ENCODE measurements at places on chromosomes 16 and 17.

- DNase-seq: peak; percentile 97
These were observed 7.2 kb upstream of the KRT36 start for GRCh38 chr17:41496803-41497484.

GRCh38 chr16:60608971-60609370 lies 1427.3 kb downstream of the CDH8 start:
- DNase-seq: no peak

DNA sequence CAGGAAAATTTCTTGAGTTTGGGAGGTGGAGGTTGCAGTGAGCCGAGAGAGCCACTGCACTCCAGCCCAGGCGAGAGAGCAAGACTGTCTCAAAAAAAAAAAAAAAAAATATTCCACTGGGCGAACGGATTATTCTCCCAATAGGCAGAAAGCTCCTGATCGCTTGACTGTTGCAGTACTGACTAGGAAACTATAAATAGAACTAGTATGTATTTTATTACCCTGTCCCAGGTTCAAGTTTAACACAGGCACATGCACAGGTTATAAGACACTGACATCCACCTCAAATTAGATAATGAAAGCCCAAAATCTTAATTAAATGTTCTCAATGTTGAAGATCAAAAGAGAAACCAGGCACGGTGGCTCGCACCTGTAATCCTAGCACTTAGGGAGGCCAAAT lies 11.5 kb downstream of the PARN start:
- no peak for DNase-seq

- no peak for DNase-seq
These were observed 36.2 kb downstream of the CTCF start for GRCh38 chr16:67598527-67598926.

DNA sequence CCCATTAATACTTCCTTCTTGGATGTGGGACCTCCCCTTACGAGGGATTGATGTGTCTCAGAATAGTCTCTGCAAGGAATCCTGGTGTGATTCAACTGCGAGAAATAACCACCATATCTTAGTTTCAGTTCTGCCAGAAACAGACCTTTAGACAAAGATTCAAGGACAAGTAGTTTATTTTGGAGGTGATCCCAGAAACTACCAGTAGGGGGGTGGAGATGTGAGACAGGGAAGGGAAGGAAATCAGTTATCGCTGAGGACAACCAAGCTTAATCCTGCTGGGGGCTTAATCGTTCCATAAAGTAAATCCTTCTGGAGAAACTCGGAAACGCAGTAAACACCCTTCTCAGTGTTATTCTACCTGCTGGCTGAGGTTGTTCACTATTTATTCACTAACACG lies 5.0 kb upstream of the SDR42E1 start:
- peak; percentile 67 for DNase-seq

DNA sequence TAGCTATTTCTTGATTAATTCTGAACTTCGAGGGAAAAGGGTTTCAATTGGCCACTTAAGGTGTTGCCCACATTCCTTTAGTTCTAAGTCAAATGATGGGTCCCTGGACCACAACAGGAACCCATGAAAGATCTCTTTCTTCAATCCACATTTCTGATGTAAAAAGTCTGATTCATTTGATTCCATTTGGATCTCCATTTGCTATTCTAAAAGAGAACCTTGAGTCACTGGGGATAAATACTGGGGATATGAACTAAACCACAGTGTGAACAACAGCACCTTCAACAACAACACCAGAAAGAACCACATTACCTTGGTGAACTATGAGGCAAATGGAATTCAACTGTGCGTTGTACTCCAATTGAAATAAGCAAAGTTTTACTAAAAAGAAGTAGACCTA lies 108.9 kb upstream of the IRX5 start:
- no peak for DNase-seq

DNA sequence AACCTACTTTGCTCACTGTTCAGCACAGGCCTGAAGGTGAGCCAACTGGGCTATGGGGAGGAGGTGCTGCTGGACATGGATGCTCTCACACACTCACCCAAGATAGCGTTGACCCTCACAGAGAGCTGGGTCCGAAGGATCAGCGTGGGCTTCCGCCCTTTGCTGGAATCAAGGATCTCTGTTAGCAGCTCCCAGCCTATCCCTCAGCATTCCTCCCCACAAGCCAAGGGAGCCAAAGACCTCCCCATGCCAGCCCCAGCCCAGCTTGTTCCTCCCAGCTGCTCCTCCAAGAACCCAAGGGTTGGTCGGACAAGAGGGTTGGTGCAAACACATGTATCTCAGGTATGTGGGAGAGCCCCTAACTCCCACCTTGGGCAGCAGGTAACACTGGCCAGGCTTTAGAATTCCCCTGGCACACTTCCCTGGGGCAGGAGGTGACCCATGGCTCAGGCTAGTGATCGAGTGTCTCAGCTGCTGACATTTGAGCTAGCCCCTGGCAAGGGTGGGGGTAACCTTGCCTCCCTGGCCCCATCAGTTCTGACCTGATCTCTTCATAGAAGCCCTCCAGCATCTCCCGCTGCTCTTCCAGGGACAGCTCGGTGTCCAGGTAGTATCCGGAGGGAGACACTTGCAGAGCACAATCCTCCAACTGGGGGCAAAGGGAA lies 8.3 kb downstream of the FHOD1 start:
- DNase-seq: no peak

DNA sequence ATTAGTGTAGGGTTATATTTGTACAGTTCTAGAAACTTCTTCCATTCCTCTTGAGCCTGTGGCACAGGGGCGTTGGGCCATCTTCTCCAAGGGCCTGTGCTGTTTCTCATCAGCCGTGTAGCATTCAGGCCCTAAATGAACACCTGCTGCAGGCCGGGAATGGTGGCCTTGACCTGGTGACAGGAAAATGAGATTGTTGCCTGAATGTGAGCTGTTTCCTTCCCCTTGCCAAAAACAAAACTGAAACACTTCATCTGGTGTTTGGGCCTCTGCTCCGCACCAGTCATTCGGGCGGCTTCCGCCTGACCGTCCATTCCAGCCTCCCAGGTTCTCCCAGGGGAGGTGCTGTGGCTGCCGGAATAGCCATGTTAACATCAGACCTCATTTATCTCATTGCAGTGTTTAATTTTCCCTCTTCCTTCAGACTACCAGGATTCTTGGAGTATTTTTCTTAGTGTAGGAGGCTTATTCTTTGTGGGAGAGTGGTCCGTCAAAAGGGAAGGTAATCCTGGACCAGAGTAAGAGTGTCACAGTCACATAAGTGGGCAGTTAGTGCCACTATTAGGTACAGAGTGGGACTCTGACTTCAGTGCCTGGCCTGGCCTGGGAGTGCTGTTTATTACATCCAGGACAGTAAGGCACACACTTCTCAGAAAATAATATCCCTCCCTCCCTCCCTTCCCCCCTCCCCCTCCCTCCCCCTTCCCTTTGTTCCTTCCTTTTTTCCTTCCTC lies 61.9 kb downstream of the WWP2 start:
- no peak for DNase-seq

- DNase-seq: no peak
These were observed 14.5 kb upstream of the RASD1 start for GRCh38 chr17:17510456-17511292.

DNA sequence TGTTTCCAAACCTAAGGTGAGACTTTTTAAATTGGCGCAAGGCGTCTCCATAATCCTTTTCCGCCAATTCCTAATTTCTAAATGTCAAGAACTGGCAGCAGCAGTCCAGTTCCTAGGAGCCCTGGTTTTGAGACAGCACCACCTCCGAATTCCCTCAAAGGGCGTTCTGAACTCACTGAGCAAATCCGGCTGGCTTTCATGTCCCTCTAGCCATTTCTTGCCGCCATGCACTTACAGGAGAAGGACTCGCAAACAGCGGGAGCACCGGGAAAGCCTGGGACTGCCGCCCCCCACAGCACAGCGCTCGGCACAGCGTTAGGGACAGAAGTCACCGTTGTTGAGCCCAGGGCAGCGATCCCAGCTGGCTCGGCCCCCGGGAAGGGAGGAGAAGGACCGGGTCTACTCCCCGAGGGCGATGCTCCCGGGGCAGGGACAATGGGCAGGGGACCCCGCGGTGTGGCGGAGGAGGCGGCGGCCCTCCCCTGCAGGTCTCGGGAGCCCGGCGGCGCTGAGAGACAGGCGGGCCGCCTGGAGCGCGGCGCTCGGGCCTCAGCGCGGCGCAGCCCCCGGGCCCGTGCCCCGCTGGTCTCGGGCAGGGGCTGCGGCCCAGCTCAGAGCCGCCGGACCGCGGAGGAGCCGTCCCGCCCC lies 545 bp downstream of the ARHGAP17 start:
- DNase-seq: peak; percentile 66

DNA sequence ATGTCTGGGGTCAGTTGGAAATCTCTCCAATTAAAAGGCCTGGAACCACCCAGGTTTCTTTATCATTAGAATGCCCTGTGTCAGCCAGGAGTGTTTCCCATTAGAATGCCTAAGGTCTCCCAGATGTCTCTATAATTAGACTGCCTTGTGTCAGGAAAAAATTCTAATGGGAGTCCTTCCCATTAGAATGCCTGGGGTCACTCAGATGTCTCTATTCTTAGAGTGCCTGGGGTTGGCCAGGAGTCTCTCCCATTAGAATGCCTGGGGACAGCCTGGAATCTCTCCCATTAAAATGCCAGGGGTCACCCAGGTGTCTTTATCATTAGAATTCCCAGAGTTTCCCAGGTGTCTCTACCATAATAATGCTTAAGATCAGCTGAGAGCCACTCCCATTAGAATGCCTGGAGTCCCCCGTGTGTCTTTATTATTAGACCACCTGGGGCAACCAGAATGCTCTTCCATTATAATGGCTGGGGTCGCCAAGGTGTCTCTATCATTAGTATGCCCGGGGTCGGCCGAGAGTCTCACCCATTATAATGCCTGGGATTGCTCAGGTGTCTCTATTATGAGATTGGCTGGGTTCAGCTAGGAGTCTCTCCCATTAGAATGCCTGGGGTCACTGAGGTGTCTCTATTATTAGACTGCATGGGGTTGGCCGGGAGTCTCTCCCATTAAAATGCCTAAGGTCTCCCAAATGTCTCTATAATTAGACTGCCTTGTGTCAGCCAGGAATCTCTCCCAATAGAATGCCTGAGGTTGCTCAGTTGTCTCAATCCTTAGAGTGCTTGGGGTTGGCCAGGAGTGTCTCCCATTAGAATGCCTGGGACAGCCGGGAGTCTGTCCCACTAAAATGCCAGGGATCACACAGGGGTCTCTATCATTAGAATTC lies 2254.6 kb downstream of the TP53TG3F start:
- no peak for DNase-seq
